Uterus (tissue), 4 donors: ENCODE measurements at places on chromosomes 4 and X.

DNA sequence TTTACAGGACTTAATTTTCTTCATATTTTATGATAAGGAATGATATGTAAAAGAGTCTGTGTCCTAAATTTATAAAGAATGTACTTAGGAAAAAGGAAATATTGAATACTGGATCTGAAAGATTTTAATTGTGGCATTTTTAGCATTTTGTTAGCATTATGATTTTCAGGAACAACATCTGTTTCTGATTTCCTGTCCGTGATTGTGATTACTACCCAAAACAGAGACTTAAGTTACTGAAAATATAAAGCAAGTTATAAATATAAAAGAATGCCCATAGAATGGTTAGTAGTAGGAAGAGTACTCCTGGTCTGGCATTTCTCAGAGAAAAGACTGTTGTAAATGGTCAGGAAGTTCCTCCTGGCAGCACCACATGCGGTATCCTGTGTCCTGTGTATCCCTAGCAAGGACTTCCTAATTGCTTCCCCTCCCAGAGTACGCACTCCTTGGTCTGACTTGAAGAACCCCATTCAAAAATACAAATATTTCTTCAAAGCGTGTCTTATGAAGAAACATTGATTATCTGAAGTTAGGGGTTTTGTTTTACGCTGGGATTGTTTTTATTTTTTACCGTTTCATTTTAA lies 88.9 kb downstream of the RS1 start:
- no peak for DNase-seq

DNA sequence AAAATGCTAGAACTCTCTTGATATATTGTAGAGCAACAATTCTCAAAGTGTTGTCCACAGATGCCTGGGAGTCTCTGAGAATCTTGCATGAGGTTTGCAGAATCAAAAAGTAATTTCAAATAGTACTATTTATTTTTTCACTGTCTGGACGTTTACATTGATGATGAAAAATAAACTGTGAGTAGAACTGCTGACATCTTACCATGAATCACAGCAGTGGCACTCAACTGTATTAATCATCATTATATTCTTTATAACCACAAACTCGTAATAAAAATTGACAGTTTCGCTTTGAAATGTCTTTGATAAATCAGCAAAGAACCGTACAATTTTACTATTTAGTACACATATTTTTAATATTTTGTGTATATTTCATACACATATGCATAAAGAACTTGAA lies 94.5 kb downstream of the NAF1 start:
- DNase-seq: no peak

DNA sequence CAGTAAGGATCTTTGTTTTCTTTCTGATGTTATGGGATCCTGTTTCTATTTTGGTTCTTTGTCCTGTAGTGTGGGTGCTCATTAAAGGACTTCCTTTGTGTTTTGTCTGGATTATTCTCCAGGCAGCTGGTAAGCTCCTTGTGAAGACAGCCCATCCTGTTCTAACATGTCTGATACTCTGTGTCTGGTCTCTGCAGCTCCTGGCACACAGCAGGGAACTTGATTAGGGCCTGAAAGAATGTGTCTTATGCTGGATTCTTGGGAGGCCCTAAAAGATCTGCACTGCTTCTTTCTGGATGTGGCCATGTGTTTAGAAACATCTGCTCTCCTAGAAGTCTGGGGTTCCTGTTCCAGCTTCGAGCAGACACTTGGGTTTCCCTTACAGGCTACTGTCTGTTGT lies 38.1 kb upstream of the ATXN3L start:
- no peak for DNase-seq

DNA sequence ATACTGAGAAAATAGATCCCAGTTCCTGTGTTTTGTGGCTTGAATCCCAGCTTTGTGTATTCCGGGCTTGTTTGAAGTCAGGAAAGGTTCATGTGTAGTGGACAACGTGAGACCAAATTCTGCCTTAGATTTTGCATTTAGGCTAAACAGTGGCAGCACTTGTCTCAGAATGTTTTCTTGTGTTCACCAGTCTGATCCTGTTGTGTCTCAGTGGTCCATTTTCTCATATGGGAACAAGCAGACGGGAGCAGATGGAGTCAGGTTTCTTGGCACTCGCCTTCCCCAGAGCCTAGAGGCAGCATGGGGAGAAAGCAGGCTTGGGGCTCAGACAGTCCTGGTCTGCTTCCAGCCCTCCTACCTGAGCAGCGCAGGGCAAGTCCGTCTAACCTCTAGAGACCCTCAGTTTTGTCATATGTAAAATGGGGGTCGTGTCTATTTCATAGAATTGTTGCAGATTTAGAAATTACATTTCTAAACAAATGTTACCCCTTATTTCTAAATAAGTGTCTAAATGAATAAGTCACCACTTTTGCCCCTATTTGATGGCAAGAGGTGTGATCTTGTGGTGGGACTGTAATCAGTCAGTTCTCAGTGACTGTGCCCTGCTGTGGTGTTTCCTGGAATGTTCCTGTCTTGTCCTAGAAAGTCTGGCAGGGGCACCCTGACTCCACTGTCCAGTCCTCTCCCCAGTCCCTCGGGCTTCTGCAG lies 28.3 kb upstream of the MSANTD1 start:
- DNase-seq: no peak

DNA sequence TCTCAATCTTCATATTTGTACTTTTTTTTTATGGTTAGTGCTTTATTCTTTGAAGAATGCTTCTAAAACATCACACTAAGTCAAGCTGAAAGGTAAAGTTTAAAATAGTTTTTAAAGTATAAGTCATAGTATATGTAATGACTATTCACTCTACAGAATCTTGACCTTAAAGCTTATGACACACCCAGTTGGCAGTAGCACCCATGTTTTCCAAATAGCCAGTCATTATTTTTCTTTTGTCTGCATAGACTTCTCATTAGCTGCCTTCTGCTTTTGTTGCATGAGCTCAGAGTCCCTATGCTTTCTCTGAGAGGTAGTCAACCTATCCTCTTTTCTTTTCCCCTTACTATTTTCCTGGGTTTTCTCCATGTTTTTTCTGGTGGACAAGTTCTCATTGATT lies 231.5 kb downstream of the PCDH18 start:
- DNase-seq: no peak

- DNase-seq: no peak
These were observed 13.9 kb downstream of the PHF8 start for GRCh38 chrX:54030329-54030728.

DNA sequence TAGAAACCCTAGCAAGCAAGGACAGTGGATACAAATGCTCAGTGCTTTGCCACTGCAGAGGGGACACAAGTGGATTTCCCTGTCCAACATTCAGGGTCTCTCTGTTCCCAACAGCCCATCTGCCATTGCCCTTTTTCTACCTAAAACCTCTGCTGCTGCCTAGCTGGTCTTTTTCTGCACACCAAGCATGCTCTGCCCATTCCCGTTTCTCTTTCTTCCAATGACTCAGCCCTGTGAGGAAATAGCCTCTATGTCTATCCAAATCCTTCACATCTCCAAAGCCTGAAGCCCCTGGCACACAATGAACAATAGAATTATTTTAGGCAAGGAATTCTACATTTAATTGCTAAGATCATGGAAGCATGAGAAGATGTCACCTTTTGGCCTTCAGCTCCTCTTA lies 5.7 kb upstream of the AMELX start:
- no peak for DNase-seq

DNA sequence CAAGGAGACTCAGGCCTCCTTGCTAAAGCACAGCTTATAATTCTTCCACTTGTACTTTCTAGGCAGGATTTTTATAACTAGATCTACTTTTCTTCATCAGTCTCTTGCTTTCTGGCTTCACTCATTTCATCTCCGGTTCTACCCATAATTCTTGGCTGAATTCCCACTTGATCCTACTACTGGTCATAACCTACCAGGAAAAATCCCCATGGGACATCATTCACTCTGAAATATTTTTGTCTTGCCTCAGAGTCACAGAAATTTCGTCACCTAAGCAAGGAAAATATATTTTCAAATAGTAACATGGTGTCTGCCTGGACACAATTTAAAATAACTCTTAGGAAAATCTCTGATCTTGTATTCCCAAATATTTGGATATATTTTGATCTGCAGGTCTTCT lies 122.3 kb downstream of the TEX13A start:
- no peak for DNase-seq

DNA sequence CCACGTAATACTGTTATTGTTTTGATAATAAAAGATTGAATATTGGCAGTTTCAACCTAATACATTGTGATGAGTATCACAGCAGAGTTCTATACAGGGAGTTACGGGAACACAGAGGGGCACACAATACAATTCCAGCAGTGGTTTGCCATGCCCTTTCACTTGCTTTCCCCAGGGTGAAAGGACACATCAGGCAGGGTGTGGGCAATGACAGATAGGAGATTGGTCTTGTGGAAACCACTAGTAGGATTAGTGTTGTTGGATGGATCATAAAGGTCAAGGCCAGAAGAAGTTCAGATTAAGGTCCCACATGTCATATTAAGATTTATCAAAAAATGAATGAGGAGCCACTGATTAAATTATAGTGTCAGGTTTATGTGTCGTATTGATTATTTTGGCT lies 8.1 kb downstream of the HSD17B11 start:
- DNase-seq: no peak

DNA sequence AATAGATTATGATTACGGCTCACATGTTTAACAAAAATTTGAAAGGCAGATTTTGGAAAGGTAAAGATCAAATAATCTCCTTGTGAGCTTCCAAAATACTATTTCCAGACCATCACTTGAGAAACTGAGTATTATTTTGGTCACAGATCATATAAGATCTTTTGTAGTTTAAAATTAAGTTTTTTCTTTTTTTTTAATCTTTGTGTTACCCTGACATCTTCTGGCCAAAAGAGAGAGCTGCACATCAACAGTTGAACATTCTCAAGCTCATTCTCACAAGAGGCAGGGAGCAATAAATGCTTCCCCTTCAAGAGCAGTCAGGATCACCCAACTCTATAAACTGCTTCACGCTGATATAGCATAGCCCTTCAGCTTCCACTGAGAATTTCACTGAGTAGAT lies 15.9 kb downstream of the TMEM192 start:
- DNase-seq: no peak

GRCh38 chr4:183411291-183411861 lies 33.1 kb upstream of the CDKN2AIP start:
- no peak for DNase-seq

- no peak for DNase-seq
These were observed 1.1 kb upstream of the MANBA start for GRCh38 chr4:102761906-102762305.

DNA sequence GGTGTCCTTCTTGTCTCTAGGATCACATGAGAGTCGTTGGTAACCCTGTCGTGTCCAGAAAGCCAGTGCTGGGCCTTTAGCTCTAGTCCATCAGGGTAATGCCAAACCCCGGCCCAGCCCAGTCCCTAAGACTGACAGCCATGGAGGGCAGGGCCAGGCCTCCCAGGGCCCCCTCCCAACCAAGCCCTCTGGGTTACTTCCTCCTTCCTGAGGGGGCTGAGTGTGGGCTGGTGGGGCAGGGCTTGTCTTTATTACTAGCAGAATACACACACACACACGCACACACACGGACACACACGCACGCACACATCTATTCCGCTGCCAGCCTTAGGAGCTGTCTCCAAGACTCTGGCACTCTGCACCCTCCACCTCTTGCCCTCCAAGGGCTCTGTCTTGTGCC lies 35.6 kb upstream of the CDKN2AIP start:
- no peak for DNase-seq

GRCh38 chrX:52078131-52078530 lies 9.1 kb upstream of the MAGED4B start:
- no peak for DNase-seq

- no peak for DNase-seq
These were observed 119.8 kb downstream of the SPOCK3 start for GRCh38 chr4:167114416-167114971.

DNA sequence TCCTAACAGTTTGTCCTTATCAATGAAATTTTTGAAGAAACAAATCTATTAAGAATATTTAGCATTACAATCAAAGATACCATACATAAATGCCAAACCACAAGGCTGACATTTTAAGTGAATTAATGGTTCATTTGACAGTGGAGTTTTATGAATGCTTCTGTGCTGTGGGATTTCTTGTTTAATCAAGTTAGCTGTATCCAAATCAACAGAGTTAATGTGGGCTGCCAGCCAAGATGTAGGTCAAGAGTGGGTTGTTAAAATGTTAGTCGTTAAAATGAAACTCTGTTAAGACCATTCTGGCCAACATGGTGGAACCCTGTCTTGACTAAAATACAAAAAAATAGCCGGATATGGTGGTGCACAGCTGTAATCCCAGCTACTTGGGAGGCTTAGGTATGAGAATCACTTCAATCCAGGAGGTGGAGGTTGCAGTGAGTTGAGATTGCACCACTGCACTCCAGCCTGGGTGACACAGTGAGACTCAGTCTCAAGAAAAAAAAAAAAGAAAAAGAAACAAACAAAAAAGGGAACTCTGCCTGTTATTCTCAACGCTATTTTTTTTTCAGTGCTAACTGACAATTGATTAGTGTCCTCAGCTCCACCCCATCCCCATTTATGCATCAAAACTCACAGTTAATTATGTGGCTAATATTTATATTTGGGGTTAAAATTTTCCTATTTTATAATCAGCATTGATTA lies 20.2 kb downstream of the GPAT3 start:
- DNase-seq: no peak

GRCh38 chr4:10605031-10605430 lies 79.5 kb downstream of the CLNK start:
- DNase-seq: no peak

- DNase-seq: no peak
These were observed 93.3 kb upstream of the BANK1 start for GRCh38 chr4:101697266-101697665.

DNA sequence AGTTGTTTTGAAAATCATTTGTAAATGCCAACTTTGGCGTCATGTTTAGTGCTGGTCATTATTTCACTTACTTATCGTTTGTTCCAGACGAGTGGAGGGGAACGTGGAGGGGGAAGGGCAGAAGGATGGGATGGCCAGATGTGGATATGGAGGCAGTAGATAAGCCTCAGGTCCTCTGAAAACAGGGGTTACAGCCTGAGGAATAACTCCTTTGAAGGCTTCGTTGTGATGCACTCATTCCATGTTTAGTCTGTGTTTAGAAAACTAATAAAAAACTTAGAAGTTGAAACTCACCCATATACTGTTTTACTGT lies 1.1 kb downstream of the MOB1B start:
- DNase-seq: no peak

DNA sequence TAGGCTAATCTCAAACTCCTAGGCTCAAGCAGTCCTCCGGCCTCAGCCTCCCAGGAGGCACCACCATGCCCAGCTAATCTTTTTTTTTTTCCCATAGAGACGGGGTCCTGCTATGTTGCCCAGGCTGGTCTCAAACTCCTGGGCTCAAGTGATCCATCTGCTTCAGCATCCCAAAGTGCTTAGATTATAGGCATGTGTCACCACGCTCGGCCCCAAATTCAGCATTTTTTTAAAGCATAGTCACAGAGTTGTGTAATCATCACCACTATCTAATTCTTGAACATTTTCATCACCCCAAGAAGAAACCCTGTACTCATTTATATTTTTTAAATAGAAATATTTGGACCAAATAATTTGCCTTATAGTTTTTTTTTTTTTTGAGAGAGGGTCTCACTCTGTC lies 10.3 kb downstream of the CENPI start:
- DNase-seq: no peak

- no peak for DNase-seq
These were observed 1703.9 kb upstream of the TENM3 start for GRCh38 chr4:180539284-180539683.

- no peak for DNase-seq
These were observed 7.5 kb downstream of the PCDH10 start for GRCh38 chr4:133156556-133156955.

GRCh38 chr4:88451205-88451604 lies 5.7 kb upstream of the HERC5 start:
- DNase-seq: no peak
